ENCODE measurements at places on chromosomes 7 and 10.

- no peak for DNase-seq
These were observed 22.5 kb upstream of the ZNF273 start for GRCh38 chr7:64880322-64881297.

GRCh38 chr10:28494420-28494819 is 38.5 kb upstream of the WAC start:
- DNase-seq = no peak

GRCh38 chr7:155255621-155256020 is 42.1 kb upstream of the INSIG1 start:
- DNase-seq = no peak

- DNase-seq = no peak
These were observed 95.1 kb downstream of the ITGA8 start for GRCh38 chr10:15624401-15625196.

GRCh38 chr7:119514326-119514725 is 758.6 kb upstream of the KCND2 start:
- DNase-seq = no peak

Measured in NCI-H2227 treated with DMSO at 0.1 percent for 48 hours (cell line).